ENCODE measurements at places on chromosomes 4 and X.
A peak's percentile ranks its signal among the peaks of the same experiment; 100 is the strongest.

DNA sequence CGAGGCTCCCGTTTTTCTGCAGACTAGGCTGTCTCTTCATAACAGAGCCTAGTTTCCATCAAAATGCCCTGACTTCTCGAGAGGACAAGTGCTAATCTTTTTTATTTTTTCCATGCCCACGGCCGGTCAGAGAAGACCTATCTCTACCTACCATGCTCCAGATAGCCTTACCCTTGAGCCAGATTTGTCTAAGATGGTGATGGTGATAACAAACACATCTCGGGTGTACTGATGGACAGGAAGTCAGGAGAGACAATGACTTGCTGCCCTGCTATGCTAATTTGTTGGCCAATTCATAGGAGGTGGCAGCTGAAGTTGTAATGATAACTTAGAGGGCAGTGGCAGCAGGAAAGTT lies 42.2 kb upstream of the NKRF start:
- DNase-seq, result no peak

DNA sequence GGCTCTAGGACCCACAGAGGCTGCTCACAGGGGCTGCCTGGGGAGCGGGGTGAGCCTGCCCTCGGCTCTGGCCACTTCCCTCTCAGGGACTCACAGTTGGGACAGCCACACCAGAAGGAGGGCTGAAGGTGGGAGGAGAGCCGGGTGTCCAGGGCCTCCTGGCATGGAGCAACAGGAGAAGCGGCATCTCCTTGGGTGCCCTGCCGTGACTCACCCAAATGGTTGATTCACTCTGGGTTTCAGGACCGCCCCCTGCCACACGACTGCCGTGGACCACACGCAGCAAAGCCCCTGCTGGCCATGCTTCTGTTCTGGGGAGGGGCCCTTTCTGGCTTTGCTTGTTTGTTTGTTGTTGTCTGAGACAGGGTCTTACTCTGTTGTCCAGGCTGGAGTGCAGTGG lies 86.0 kb upstream of the AFAP1 start:
- DNase-seq, result no peak

- DNase-seq, result no peak
These were observed 355.7 kb downstream of the GALNTL6 start for GRCh38 chr4:172168888-172169287.

- no peak for DNase-seq
These were observed 33.6 kb downstream of the BCOR start for GRCh38 chrX:40064055-40064597.

DNA sequence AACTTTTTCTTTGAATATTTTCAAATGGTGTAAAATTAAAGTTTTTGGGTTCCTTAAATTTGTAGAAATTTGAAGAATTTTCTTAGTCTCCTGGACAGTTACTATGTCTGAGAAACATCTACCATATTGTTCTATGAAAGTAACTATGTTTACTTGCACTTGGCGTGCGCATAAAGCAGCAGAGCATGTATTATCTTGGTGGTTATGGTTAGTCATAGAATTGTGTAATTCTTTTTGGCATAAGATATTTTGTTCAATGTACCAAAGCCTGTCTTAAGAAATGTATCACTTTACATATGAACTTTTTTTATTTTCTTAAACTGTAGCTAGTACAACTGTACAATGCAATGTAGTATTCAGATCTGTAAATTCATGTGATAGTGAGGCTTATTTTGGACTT lies 49.2 kb downstream of the CDS1 start:
- DNase-seq, result no peak

DNA sequence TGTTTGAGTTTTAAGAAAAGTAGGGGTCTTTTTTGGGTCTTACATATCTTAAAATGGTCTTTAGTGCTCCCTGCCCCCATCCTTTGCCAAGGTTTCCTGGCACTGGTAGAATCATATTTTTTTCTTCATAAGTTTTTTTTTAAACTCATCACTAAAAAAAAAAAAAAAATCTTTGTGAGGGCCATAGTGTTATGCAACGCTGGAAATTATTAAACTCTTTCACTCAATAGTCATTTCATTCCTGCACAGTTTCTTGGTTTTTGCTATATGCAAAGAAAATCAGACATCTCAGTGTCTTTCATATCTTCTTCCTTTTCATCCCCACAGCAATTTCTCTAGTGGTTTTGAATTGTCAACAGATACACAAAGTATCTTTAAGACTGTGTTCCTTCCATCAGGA lies 95.6 kb downstream of the TMA16 start:
- DNase-seq, result no peak

DNA sequence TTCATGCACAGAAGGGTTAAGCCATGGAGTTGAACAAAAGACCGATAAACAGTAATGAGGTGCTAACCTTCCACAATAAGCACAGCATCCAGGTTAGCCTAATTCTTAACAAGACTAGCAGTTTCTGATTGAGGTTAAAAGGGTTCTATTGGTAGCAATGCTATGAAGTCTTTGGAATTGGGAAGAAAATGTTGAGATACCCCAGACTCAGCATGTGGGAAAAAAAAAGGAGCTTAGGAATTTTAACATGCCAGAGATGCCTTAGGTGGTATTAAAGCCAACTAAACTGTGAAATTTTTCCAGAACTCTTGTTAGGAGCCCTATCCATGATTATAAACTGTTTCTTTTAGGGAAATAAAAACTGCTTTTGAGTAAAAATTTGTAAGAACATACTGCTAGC lies 391.7 kb downstream of the GABRG1 start:
- no peak for DNase-seq

DNA sequence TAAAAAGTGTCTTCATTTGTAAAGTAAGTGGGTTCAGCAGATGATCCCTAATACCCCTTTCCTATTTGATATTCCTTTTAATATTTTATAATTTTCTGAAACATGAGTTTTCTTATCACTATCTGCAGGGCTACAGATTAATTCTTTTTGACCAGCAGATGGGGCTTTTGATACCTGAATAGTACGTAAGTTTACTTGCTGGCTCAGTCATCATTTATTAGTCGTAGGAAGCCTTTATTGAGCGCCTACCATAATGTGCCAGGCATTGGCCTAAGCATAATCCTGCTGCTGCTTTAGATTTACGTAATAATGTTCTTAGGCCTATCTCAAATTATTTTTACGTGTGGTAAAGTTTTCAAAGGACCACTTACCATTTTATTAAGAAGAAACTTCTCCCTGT lies 33.1 kb downstream of the OSTC start:
- DNase-seq, result peak; percentile 56

DNA sequence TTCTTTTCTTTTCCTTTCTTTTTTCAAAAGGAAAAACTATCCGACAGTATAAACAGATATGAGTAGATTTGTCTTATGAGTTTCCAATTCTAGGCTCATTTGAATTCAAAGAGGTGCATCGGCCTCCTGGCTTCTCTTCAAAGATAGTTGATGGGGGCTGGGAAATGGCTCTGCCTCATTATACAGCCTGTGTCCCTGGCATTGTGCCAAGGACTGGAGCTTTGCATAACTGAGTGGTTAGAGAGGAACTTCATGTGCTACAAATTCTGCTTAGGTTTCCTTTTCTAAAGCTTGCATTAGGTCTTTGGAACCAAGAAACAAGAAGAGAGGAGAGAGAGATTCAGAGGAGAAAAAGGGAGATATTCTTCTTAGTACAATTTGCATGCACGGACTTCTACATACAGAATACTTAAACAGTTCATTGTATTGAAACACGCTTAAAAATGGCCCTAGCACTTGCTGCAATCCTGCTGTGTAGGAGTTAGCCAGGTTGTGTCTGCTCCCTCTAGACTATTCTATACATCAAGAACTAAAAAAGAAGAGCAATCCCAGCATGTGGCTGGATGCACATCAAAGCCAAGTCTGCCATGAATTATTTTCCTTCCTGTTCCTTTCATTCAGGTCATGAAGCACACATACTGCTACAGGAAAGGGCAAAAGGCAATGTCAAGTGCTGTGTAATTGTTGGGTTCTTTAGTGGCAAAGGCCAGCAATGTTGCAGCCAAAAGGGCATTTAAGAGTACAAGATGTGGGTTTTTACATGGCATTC lies 70.9 kb downstream of the INTS12 start:
- peak; percentile 91 for DNase-seq

- no peak for DNase-seq
These were observed 253.9 kb downstream of the ANK2 start for GRCh38 chr4:113303315-113303714.

DNA sequence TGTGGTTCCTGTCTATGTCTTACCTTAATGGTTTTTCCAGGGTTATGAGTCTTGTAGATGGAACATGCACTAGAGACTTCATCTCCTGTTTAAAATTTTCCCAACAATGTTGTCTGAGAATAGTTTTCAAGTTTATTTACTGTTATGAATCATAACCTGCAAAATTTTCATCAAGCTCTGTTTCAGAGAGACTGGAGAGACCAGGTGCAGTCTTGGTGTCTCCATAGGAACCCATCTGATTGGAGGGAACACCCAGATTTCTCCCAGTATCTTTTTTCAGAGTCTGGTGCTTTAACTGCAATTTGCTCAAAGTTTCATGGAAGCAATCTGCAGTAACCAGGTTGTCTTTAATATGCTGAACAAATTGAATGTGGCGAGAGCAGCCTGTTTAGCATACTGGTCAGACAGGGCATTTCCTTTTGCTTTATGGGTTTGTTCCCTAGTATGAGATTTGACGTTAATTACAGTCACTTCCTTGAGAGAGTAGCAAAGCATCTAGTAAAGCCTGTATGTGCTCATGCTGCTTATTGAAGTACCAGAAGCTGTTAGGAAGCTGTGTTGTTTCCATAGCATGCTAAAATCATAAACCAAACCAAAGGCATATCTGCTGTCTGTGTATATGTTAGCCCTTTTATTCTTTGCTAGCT lies 18.8 kb upstream of the VSIG1 start:
- DNase-seq, result no peak

GRCh38 chr4:169098969-169099690 lies 89.1 kb upstream of the CBR4 start:
- DNase-seq, result no peak

DNA sequence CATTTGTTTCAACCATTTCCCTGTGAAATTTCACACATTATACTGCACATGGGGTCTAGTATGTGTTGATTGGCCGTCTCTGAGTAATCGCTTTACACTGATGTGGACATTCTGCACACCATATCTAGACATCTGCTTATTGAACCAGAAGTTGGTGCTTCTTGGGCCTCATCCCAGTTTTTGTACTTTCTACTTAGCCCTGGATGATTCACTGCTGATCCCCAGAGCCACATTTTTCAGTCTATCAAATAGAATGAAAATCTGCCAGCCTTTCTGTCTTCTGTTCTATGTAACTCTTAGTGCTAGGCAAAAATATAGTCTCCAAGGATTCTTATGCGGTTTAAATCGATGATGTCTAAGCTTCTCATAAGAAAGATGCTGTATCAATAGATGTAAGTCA lies 40.5 kb upstream of the RELL1 start:
- DNase-seq, result no peak

- DNase-seq, result no peak
These were observed 23.0 kb upstream of the LIMCH1 start for GRCh38 chr4:41514766-41515481.

DNA sequence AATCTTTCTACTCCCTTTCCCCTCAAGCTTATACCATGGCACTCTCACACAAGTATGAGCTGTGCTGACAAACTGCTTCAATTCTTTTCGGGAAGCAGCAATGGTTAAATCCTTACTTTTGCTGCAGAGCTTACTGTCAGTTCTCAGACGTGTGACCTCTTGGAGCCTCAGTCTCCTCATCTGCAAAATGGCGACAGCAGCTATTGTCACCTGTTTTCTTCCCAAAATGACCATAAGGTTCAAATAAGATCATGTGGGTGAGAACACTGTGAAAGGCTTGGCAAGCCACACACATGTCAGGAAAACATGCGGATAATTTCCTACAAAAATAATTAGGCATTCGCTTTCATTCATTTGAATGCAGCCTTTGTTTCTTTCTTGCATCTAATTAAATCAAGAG lies 36.8 kb upstream of the IRF2 start:
- DNase-seq, result no peak

GRCh38 chr4:164572877-164573279 lies 181.1 kb upstream of the SMIM31 start:
- DNase-seq, result no peak

- DNase-seq, result no peak
These were observed 363.1 kb upstream of the HS3ST1 start for GRCh38 chr4:11791797-11792196.

- DNase-seq, result no peak
These were observed 86.0 kb downstream of the LRP2BP start for GRCh38 chr4:185309770-185310169.

GRCh38 chr4:38667085-38667893 lies 3.3 kb downstream of the KLF3 start:
- peak; percentile 28 for DNase-seq

DNA sequence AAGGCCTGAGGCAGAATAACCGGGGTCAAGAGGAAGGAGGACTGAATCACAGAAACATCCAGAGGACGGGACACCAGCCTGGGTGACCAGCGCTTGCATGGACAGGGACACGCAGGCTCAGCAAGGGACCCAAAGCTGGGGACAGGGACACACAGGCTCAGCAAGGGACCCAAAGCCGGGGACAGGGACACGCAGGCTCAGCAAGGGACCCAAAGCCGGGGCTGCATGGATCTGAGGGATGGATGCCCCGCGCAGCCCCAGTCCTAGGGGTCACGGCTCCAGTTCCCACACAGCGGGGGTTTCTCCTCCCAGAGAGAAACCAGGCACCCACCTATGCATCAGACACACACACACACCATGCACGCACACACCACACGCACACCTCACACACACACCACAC lies 32.5 kb downstream of the FAM53A start:
- DNase-seq, result no peak

DNA sequence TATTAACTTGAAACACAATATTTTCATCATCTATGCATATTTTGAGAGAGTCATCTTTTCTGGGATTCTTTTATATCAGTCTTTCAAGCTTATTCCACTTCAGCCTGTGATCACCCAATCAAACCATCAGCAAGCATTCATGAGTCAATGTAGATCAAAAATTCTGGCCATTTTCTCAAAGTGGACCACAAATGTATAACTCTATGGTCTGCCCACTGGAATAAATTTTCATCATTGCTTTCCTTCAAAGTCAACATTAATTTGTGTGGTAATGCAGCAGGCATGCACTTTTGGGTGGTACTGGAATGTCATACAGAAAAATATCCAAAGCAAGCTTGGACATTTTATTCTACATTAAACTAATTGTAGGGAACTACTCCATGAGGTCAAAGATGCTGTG lies 1013.0 kb downstream of the STIM2 start:
- no peak for DNase-seq

GRCh38 chr4:172073590-172073989 lies 260.4 kb downstream of the GALNTL6 start:
- peak; percentile 68 for DNase-seq

GRCh38 chrX:74421036-74421739 lies at the start of gene SLC16A2:
Gene SLC16A2, plus strand, starts transcription at chrX:74421493. Its CDS starts 145 bp downstream, at chrX:74421638.
- peak; percentile 94 for DNase-seq

DNA sequence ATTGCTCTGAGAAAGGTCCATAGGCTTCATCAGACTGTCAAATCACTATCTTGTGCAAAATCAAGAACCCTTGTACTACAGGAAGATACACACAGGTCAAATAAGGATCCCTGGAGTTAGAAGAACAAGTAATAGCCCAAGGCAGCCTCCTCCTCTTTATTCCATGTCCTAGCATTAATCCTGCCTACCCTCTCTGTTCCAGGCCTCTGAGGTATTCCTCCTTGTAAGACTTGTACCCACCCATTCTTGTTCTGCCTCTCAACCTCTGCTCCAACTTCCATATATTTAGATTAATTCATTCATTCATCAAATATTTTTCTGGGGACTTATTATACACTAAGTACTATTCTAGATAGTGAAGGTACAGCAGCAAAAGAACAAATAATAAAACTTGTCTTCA lies 10.4 kb upstream of the PLK4 start:
- DNase-seq, result no peak

Data from NCI-H82 (cell line).